ENCODE measurements at places on chromosomes 11 and 22.

DNA sequence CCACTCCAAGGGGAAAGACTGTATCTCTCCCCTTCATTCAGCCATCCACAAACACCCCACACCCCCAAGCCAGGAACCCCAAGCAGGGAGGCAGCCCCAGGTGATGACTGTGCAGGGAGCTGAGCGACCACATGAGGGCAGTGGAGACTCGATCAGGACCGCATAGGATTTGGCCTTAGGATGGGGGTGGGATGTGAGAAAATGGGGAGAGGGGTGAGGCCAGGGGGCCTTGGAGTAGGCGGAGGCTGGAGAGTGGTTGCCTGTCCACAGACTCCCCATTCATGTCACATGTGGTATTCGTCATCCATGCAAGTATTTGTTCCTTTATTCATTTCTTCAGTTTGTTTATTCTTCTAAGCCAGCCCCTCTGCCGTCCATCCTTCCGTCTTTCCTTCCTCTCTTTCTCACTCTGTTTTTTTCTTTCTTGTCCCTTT is 2.7 kb upstream of the RHOD start:
- DNase-seq, result no peak

GRCh38 chr22:38352436-38352835 is 35.2 kb upstream of the CSNK1E start:
- DNase-seq, result no peak

DNA sequence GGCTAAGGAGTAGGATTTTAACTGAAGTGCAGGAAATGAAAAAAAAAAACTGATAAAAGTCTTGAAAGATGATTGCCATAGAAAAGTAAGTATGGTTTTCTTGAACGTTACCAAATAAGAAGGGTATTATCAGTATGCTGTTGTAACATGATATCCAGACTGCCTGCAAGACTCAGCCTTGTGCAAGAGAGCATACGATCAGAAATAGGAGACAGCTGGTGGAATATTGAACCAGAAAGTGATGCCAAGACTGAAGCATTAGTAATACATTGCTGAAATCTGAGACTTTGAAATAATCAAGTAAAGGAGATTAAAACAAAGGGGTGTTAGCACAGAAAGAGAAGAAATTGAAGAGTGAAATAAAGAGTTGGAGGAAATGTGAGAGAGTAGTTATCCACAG is 452.7 kb upstream of the CNTN5 start:
- DNase-seq, result no peak

DNA sequence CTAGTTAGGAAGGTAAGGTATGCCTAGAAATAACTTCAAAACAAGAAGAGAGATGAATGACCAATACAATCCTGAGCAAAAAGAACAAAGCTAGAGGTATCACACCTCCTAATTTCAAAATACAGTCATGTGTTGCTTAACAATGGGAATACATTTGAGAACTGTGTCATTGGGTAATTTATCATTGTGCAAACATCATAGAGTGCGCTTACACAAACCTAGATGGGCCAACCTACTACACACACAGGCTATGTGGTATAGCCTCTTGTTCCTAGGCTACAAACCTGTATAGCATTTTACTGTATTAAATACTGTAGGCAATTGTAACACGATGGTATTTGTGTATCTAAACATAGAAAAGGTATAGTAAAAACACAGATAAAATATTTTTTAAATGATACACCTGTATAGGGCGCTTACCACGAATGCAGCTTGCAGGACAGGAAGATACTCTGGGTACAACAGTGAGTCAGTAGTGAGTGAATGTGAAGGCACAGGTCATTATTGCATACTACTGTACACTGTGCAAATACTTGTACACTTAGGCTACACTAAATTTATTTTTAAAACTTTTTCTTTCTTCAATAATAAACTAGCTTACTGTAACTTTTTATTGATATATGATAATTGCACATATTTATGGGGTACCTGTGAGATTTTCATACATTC is 48.2 kb downstream of the STK33 start:
- DNase-seq, result no peak

DNA sequence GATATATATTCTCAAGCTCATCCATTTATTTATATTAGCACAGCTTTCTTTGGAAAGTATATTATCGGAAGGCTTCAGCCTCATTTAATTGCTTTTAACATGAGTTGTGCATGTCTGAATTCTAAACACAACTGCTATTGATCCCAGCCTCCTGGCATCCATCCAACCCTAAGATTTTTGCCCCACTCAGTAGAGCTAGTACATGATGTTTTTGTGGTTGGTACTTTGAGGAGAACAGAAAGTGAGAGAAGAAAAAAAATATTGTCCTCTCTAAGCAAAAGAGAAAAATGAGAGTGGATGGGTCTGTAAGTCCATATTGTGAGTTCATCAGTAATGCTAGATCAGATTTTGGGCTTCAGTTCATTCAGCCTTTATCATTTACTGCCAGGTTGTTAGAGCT is 198.7 kb downstream of the DDX10 start:
- DNase-seq, result no peak

GRCh38 chr11:19838994-19839768 is 126.5 kb downstream of the NAV2 start:
- no peak for DNase-seq

DNA sequence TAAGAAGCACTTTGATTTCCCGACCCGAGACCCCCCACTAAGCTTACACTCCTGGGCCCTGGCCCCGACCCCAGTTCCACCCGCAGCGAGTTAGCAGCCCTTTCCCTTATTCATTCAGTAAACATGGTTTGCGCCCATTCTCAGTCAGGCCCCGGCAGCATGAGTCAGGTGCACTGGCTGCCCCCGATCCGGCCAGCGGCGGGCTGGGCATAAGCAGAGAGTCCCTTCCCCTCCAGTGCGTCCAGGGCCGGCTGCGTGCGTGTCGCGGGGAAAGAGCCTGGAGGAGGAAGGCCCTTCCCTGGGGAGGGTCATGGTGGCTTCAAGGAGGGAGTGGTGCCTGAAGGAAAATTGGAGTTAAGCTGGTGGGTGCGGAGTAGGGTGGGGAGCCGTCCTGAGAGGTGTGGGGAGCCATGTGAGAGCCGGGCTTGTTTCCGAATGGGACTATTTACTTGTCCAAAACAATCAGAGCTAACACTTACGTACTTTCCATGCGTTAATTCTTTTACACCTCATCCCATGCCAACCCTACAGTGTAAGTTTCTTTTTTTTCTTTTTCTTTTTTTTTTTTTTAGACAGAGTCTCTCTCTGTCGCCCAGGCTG is 657 bp downstream of the IGHMBP2 start:
- DNase-seq, result no peak

GRCh38 chr11:33445761-33446161 is 188.6 kb downstream of the HIPK3 start:
- DNase-seq, result peak; percentile 51

GRCh38 chr11:2913019-2913431 is 16.2 kb downstream of the PHLDA2 start:
- no peak for DNase-seq

DNA sequence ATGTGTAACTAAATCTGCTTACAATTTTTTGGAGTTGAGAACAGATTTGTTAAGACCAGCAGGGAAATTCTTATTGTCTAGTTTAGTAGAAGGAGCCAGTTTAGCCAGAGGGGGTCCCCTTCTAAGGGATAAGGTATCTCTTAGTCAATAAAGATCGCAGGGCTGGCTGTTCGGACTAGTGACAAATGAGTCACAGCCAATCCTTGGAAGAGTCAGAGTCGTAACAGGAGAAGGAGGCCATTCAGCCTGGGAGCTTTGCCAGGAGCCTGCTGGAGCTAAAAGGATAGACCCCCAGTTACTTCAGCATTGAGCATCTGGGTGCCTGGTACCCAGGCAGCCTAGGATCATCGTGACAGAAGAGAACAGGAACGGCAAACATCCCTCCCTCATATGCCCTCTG is 191.6 kb upstream of the ARHGAP20 start:
- no peak for DNase-seq

- no peak for DNase-seq
These were observed 20.2 kb downstream of the CBX7 start for GRCh38 chr22:39132281-39132680.

DNA sequence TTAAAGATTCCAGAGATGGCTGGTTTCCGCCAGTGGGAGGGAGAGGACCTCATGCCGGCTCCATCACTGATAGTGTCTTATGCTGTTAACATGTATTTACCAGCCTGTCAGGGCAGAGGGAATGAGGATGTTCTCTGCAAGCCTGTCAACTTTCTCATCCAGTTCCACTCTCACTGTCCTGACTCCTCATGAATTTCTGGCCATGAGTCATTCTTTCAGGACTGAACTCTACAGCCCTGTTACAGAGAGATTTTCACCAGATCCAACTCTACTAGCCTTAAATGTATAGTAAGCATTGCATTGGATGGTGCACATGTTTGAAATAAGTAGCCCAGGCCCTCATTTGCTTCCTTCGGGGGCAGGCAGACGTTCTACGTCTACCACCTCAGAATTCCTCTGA is 387.7 kb downstream of the TMEM135 start:
- DNase-seq, result no peak

DNA sequence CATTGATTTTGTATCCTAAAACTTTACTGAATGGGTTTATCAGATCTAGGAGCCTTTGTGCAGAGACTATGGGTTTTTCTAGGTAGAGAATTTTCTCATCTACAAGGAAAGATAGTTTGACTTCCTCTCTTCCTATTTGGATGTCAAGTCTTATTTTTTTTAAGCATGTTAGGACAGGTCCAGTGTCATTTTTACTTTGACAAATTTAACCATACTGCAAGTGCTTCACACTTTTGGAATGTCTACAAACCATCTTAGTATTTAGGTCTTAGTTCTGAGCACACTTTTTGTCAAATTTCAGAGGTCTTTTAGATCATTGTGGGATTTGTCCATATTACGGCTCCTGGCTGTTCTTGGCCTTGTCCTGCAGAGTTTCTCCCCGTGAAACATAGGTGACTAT is 715.2 kb upstream of the RAG2 start:
- no peak for DNase-seq

- no peak for DNase-seq
These were observed 15.6 kb downstream of the DCUN1D5 start for GRCh38 chr11:103076361-103076760.

GRCh38 chr11:18769802-18770456 is 21.7 kb downstream of the PTPN5 start:
- no peak for DNase-seq

DNA sequence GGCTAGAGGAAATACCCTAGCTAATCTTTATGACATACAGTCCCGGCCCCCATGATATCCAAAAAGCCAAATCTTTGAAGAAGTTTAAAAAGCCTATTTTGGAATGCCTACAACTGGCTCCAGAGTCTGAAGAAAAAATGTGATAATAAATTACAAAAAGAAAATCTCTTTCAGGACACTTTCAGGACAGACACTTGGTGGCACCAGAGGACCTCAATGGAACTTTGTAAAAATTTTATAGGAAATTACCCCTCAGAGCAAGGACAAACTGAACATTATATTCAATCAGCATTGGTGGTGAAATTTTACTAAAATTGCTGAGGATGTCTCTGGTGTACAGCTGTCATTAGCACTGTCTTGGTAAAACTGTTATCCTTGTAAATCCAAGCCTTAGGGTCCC is 81.0 kb downstream of the CCDC73 start:
- no peak for DNase-seq

DNA sequence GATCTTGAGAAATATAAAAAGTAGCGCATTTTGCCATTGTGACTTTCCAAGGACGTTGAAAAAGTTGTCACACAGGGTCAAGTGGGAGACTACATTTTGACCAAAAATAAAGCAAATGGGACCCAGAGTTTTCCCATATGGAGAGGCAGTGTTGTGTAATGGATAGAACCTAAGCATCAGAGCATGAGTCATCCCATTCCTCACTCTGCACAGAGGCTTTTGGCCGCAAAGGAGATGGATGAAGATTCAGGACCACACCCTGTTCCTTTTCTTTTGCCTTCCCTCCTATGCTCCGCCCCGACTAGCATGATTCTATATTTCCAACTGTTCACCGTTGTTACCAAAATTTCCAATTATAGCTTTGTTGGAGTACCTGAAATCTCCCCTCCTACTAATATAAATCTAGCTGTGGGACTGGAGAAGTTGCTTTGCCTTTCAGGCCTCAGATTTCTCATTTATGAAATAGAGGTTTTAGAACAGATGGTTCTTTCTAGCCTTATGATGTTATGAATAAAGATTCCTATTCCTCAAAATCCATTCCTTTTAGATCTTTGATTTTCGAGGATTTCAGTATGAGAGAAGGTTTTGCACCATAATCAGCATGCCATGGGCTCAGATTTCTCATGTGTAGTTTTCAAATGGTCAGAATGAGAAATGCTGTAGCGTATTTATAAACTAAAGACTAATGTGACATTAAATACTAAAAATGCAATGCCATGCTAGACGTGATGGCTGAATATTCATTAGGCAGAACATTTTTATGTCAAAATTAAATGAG is 921.9 kb upstream of the TENM4 start:
- DNase-seq, result no peak

DNA sequence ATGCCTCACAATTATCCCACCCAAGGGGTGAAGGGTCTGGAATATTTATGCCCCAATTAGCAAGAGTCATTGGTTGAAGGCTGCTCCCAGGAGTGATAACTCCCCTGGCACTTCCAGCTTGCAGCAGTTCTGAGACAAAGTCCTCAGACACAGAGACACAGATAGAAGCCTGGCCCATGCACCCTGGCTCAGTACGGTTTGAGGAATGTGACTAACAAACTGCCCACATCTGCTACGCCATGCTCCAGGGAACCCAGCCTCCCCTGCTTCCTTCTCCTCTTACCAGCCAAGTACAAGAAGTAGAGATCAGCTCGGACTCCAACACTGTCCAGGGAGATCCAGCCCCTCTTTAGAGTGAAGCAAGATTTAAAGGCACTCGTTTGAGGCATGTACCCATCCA is 48.5 kb upstream of the BMAL1 start:
- no peak for DNase-seq

- DNase-seq, result no peak
These were observed 32.4 kb downstream of the DBX1 start for GRCh38 chr11:20127671-20128527.

DNA sequence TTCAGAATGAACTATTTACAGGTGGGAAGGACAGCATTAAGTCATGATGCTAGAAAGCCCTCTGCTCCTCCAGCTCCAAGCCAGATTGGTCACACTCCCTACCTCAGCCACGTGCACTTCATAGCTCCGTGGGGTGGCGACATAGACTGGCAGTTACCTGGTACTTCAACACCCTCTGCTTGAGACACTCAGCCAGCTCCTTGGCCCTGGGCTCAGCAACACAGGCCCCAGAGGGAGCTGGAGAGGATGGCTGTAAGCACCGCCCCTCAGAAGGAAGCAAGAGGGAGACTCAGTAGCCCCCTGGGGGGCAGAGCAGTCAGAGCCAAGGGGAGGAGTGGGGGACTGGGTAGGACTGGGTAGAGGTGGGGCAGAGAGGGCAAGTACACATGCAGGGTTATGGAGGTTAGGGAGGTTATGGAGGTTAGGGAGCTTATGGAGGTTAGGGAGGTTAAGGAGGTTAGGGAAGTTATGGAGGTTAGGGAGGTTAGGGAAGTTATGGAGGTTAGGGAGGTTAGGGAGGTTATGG is 102.1 kb upstream of the BID start:
- DNase-seq, result no peak

- no peak for DNase-seq
These were observed 6.2 kb upstream of the MYBPC3 start for GRCh38 chr11:47358731-47359051.

GRCh38 chr11:121904148-121904547 is 211.9 kb downstream of the BLID start:
- no peak for DNase-seq

Measured in AG04449 (cell line).